ENCODE measurements at places on chromosomes 12 and 14. TPM values are rescaled to one million over a fixed set of nuclear protein-coding genes. Genes with fewer than 3 reads are reported as not detected.

- no peak for DNase-seq
These were observed 78.9 kb upstream of the GZMB start for GRCh38 chr14:24712909-24713308.

DNA sequence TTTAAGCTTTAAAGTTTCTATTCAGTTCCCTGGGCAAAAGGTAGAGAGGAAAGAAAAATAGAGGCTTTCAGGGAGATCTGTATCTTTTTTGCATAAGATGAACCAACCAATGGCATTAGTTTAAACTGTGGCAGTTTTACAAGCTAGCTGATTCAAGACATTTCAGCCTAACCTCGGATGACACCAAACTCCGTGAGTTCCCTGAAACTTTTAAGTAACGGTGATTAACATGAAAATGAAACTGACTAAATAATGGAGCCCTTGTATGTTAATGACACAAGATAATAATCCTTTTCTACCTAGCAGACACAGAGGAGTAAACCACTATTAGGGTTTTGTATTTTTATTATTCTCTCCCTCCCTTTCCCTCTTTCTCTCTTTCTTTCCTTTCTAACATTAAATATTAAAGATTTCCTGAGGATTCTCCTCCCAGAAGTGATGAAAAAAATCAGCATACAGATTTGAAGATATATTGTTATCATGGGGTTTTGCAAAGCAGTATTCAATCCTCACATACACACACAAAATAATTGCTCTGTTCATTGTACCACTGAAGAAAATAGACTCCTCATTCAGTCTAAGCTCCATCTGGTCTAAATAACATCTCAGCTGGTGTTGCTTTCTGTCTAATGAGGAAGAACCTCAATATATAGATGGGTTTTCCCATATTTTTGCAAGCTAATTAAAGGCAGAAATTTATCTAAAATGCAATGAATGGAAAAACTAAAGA is 483.8 kb downstream of the NOVA1 start:
- no peak for DNase-seq

DNA sequence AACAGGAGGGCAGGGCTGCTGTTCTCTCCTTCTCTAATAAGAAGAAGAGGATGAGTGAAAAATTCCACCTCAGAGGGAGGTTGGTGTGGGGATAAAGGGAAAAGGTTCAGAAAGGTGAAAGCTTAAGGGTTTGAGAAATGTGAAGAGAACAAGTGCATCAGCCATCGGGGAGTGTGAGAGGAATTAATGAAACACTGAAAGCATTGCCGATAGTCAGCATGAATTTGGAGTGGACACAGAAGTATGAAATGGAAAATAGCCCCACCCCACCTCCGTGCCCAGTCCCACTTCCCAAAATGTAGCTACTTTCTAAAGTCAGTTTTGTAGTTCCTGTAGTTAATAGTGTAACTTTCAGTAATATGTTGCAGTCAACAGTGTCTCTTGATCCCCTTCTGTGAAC is 33.4 kb downstream of the DIP2B start:
- DNase-seq, result no peak

CLEC4C gene
- total RNA-seq, result not detected

DNA sequence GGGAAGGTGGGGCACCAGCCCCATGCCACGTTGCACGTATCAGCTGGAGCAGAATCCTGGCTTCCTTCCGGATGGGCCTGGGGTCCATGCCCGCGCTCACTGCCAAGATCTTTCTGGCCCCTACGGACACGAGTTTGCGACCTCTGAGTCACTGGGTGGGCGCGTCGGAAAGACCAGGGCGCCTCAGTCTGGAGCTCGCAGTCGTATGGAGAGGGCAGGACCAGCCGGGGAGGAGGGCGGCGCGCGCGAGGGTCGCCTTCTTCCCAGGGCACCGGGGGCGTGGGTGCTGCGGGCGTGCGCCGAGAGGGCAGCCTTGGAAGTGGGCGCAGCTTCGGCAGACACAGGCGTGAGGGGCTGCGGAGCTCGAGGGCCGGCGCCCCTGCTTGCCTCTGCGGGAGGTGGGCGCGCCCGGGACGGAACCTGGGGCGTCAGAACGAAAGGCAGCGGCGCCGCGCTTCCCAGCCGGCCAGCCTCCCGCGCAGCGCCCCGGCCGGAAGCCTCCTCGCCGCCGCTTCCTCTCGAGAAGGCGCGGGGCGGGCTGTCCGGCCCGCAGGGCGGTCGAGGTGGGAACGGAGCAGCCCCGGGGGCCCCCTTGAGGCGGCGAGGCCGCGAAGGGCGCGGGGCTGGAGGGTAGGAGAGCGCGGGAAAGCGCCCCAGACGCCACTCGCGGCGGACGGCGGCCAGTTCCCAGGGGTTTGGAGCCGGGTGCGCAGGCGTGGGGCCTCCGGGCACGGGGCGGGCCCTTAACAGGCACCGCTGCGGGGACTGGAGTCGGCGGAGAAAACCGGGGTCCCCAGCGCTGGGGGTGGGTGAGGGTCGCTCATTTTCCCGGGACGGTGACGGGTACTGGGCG is at the start of gene ARL6IP4:
Gene ARL6IP4 (plus strand): TSS at position 499 of the 853 bp plus-strand sequence. CDS start 459 bp downstream, outside the sequence.
- peak; percentile 53 for DNase-seq

DNA sequence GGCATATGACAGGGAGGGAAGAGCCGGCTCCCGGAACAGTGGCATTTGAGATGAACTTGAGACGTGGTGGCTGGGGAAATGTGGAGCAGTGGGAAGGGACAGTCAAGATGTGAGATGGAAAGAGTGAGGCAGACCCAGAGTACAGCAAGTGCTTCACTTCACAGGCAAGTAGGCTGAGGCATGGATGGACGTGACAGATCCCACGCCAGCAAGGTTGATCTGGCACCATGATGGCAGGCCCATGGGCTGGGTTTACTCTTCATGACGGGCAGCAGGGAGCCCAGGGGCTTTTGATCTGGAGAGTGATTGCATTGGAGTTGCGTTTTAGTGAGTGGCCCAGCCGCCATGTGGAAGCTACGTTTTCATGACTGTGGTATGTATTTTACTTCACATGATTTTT is 17.9 kb upstream of the EML1 start:
- DNase-seq, result no peak

- no peak for DNase-seq
These were observed 452.1 kb upstream of the GARIN6 start for GRCh38 chr12:99195474-99195873.

GRCh38 chr14:81028461-81028860 is 73.0 kb downstream of the TSHR start:
- no peak for DNase-seq

DNA sequence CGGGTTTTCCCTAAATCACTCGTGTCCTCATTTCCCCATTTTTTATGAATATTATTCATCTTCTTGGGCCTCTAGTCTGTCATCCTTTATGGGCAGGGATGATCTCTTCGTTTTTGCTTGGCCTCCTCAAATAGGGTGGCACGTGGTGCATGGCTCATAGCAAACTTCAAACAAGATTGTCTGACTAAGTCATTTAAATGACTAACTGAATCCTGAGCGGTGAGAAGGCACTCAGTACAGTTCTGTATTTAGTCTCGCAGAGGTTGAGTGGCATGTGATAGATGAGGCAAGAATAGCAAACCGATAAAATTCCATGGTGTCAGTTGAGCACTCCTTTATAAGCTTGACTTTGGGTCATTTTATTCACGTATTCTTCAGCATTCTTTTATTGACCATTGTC is 5.7 kb upstream of the JDP2 start:
- DNase-seq, result peak; percentile 88

DNA sequence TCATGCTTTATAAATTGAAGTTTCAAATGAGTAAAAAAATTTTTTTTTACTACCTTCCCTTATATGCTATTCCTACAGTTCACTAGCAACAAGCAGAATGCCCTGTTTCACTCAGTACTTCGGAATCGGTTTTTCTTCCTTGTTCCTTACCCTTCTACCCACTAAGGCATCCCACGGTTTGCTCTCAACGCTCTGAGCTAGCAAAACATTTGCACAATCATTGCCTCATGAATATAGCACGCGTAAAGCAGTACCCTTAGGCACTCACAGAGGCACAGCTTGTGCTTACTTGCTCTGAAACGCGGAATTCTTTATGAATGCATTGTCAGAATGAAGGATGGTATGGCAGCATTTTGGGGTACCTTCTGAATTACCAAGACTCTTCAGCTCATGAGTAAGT is 45.0 kb downstream of the PPP1R13B start:
- no peak for DNase-seq

GRCh38 chr14:37434867-37435266 is 160.2 kb downstream of the FOXA1 start:
- no peak for DNase-seq

AGAP2 gene
- total RNA-seq, result 0.26 TPM

GRCh38 chr12:89693639-89694202 is 14.9 kb downstream of the ATP2B1 start:
- peak; percentile 43 for DNase-seq

SMCO2 gene
- not detected for total RNA-seq

WNT1 gene
- not detected for total RNA-seq

DNA sequence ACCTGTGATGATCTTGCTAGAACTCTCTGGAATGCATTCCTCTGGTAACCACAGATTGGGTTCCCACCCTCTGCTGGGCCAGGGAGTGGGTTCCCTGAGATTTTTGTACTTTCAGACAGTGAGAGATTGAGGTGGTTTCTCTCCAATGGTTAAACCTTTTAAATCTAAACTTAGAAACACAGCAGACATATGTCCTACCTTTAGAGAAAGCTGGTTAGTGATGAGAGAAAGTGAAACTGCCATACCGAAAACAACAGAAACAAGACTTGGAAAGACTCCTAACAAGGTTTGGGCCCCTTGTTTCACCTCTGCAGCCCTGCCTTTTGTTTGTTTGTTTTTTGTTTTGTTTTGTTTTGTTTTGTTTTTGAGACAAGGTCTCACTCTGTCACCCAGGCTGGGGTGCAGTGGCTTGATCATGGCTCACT is 9.7 kb upstream of the SGPP1 start:
- no peak for DNase-seq

GRCh38 chr14:99744873-99745224 is 48.4 kb upstream of the EML1 start:
- no peak for DNase-seq

FGF23 gene
- total RNA-seq, result not detected

DNA sequence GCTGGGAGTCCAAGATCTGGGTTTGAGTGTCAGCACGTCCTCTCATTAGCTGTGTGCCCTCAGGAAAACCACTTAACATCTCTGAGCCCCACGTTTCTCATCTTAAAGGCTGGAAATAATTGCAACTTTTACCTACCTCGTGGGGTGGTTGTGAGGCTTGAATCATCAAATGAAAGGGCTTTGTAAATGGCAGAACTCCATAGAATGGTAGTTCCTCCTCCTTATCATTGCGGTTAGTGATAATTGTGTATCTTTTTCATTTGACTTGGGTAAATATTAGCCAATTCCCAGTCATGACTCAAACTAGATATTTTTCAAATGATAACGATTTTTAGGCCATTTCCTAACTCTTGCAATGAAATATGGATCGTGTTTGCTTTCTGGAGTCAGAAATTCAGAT is 205.5 kb downstream of the CHST11 start:
- no peak for DNase-seq

DNA sequence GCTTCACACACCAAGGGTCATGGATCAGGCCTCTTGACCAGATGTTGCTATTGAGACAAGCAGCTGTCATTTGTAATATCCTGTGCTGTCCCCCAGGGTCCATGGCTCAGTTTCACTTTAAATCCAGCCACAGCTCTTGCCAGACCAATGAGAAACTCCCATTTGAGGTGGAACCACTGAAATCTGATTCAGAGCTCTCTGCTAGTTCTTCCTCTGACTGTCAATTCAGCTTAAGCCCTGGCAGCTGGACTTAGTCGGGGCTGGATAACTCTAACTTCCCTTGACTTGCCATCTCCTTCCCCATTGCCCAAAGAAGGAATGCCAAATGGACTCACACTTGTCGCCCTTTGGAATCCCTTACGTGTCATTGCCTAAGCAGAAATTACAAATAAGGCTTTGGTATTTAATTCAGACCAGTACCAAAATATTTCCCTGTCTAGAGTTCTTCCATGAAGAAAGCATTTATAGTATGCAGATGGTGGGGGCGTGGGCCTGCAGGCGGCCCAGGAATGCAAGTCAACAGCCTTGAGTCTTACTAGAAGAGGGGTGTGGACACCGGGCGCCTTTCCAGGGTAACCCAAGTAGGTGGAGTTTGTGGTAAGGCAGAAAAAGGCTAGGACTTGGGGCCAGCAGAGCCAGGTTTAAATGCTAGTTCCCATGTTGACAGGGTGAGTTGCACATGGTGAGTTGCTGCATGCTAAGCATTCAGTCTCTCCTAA is 96.9 kb upstream of the TMPO start:
- peak; percentile 96 for DNase-seq

- DNase-seq, result peak; percentile 87
These were observed 113.3 kb downstream of the FOXN3 start for GRCh38 chr14:89303456-89304435.

GRCh38 chr12:14390870-14391530 is 25.5 kb downstream of the ATF7IP start:
- DNase-seq, result no peak

- DNase-seq, result no peak
These were observed 12.7 kb downstream of the FLRT2 start for GRCh38 chr14:85542623-85543022.

TMEM30B gene
- total RNA-seq, result 0.06 TPM
